HTR-8/SVneo (cell line): ENCODE measurements at places on chromosomes 16 and 17.

DNA sequence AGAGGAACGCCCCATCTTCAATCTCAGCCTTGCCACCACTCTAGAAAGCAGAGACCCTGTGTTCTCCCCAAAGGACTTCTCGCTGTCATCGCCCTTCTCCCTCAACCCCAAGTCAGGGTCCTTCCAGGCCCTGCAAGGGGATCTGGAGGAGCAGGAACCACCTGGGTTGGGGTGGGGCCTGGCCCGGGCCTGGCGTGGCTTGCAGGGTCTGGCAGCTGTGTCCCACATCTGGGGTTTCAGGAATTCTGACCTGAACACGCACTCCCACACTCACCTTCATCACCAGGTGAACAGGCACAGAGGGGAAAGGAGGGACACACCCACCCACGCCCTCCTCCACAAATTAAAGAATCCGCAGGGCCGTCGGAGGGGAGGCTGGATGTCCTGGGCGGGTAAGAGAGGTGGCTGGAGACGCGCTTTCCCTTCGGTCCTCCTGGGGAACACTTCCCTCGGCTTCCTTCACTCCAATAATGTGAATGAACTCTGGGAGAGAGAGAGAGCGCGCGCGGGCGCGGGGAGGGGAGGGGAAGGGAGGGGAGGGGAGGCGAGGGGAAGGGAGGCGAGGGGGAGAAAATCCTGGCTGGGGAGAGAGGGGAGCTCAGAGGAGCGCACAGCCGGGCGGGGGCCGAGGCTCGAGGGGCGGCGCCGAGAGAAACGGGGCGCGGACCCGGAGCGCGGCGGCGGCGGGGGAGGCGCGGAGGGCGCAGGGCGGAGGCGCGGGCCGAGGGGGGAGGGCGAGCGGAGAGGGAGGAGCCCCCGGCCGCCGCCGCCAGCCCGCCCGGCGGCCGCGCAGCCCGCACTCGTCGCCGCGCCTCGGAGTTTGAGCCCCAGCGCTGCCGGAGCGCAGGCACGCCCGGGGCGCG is at the start of gene CACNG4:
Gene CACNG4 (plus strand): TSS at position 799 of the 863 bp plus-strand sequence. CDS start 205 bp downstream, outside the sequence.
- DNase-seq, result no peak

- no peak for DNase-seq
Observed at GRCh38 chr16:22874394-22874793, 60.4 kb downstream of the HS3ST2 start.

- DNase-seq, result no peak
Observed at GRCh38 chr16:57358527-57359095, at the start of gene CCL22. CCL22 (plus strand) TSS chr16:57358783; CDS start chr16:57358817, 34 bp downstream.

- DNase-seq, result peak; percentile 88
Observed at GRCh38 chr17:56786989-56787482, 46.7 kb downstream of the C17orf67 start.

DNA sequence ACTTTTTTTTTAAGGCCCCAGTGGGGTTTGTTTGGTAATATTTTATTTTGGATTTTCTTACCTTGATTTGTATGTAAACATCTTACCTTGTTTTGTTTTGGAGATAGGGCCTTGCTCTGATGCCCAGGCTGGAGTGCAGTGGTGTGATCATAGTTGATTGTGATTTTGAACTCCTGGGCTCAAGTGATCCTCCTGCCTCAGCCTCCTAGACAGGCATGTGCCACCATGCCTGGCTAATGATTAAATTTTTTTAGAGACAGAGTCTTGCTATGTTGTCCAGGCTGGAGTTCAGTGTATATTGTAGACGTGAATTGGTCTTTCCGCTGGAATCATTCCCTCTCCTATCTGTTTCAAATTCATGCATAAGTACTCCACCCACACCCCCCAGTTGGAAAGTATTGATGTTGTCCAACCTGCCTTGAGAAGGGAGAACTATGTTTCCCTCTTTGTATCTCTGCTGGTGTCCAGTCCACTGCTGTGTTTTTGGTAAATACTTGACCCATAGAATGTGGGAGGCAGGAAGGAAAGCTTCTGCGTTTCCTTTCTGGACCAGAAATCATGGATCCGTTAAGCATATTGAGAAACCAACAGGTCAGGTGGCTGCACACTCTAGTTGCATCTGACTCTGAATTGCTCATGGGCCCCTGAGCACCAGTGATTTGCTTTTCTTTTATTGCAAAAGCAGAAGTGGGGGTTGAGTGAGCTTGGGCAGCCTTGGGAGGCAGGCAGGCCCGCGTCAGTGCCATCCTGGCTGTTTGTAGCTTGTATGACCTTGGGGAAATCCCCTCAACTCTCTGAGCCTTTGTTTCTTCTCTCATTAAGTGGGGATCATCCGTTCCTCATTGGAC is 25.0 kb downstream of the RMI2 start:
- DNase-seq, result no peak

DNA sequence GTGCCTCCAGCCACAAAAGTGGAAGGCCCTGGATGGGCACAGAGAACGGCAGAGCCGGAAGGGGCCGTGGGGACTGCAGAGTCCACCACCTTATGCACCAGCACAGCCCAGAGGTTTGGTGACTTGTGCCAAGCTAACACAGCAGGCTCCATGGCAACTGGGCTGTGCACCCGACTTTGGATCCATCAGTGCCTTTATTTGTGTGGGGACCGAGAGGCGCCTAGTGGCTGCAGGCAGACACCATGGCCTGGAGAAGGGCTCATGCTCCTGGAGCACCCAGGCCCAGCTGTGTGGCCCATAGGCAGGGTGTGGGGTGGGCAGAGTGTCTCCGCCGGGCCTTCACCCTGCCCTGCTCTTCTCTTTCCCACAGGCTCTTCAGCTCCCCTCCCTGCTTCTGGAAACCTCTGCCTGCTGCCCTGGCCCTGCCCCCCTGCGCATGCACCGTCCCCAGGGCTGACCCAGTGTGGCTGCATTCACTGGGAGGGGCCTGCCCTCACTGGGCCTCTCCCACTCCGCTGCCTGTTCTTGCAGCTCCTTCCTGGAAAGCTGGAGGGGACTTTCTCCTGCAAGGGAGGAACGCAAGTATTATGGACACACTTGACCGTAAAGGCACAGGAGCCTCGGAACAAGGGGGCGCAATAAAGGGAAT is 10.1 kb downstream of the C16orf90 start:
- DNase-seq, result no peak

- DNase-seq, result no peak
Observed at GRCh38 chr16:75097941-75098901, 18.4 kb downstream of the LDHD start.

DNA sequence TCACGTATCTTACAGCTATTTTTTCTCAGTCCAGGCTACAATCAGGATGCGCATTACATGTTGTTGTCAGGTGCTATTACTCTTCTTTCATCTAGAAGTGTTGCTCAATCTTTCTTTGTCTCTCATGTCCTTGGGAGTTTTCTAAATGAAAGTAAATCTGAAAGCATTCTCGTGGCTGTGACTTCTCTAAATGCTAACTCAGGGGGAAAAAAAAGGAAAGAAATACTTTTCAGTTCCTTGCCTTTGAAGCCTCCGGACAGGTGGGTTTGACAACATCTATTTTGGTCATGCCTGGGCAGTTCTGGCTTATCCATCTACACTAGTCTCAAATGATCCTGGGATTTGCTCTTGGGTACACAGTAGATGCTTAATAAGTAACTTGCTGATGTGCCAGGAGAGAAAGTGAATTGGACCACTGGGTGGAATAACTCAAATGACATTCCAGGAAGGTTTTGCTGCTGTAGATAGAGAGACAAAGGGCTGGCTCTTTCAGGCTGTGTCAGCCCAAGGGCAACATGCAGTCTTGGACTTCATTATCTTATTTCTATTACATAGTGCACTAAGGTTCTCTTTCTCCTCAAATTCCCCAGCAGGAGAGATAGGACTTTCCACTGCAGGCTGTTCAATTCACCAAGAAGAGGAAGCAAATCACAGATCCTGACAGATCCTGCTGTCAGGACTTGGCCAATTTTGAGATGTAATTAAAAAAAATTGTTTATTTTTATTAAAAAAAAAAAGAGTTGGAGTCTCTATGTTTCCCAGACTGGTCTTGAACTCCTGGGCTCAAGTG is 63.6 kb upstream of the NFAT5 start:
- DNase-seq, result no peak

DNA sequence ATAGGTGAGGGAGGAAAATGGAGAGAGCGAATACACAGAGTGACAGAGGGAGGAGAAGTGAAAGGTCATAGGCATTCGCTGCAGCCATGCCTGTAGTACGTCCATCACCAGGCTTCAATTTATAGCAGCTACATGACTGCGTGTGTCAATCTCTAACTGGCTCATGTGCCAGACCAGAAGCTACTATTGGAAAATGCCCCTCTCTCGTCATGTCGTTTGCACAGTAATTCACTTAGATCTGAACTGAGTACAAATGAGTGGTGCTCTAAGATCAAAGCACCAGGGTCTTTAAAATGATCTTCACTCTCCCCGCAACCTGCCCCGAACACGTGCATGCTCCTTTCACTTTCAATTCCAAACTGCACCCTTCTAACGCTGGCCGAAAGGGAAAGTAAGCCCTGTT is 51.3 kb downstream of the ADCY9 start:
- DNase-seq, result no peak

DNA sequence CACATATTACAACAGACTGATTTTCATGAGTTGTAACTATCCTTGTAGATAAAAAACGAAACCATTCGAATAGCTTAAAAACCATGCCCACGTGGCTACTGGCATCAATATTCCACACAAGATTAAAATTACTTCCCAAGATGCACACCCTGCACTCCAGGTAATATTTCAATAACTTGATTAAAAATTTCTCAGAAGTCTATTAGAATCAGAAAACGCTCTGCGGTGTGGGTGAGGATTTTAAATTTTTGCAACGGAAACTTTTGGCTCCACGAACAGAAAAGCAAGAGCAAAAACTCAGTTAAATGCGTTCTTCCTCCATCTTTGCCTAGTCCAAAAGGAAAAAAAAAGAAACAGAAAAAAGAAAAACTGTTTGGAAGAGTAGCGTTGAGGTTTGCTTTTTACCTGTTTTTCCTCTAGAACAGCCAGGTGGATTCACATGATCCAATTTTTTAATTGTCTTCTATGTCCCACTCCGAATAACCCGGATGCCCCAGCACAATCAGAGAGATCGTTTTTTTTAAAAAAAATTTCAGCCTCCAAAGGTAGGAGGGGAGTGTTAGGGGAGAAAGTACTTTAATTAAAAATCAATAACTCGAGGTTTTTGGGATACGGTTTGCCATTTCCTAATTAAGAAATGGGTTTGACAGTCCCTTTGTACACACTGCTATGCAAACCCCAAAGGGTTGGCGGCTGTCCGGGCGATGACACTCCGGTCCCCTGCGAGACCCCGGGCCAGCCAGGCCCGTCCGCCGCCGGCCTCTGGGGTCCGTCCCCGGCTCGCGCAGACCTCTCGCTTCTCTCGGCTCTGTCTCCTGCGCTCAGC is 708 bp upstream of the NFAT5 start:
- no peak for DNase-seq

GRCh38 chr17:28712705-28713415 is 1.2 kb upstream of the PROCA1 start:
- DNase-seq, result no peak
